NCI-H510A (cell line): ENCODE measurements at places on chromosomes 7 and 10.

DNA sequence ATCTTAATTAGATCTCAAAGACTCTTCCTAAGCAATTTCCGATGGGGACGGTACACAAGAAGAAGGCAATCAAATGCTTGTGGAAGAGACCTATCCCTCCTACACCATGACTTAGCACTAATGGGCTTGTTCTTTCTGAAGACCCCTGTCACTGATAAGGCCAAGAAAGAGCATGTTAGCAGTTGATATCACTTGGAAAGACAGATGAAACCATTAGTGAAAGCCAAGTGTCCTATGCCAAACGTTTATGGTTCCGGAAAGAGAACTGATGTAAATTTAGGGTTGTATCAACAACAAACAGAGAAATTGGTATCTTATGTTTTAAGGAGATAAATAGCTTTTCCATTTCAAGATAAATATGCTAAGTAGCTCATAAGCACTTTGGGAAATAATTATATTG, 6.5 kb downstream of the UROS start:
- DNase-seq, result no peak

DNA sequence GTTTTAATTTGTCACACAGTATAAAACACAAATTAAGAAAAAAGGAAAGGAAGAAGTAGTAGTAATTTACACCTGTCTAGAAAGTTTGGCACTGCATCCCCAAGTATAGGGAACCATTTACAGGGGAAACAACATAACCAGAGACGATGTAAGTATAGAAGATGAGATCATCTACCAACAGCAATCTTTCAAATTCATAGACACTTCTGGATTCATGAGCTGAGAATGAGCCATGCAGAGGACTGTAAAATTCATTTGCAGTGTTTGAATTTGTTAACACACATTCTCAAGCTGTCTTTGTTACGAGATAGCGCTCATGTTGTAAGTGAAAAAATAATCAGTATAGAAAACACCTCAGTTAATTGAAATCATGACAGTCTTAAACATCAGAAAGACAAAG, 337.0 kb upstream of the MEOX2 start:
- no peak for DNase-seq

- DNase-seq, result no peak
These were observed 26.2 kb upstream of the FOXK1 start for GRCh38 chr7:4655896-4656295.

- no peak for DNase-seq
These were observed 76.0 kb downstream of the DENND2A start for GRCh38 chr7:140564643-140565042.

GRCh38 chr10:95896071-95896850, 11.5 kb upstream of the CC2D2B start:
- DNase-seq, result no peak

DNA sequence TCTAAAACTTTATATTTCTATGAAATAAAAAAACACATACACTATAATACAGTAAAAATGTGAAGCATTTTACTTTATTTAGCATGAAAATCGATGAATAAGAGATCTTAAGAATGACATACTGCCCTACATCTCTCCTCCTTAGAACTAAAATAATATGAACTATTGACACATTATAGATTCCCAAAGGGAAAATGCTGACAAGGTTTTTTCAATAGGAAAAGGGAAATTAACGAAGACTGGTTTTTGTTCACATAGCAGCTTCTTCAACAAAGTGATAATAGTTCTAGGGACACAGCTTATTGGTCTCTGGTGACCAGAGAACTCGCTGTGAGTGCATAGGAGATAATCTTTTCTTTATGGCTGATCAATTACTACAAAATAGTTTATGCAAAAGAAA, 57.9 kb upstream of the FEZF1 start:
- no peak for DNase-seq

DNA sequence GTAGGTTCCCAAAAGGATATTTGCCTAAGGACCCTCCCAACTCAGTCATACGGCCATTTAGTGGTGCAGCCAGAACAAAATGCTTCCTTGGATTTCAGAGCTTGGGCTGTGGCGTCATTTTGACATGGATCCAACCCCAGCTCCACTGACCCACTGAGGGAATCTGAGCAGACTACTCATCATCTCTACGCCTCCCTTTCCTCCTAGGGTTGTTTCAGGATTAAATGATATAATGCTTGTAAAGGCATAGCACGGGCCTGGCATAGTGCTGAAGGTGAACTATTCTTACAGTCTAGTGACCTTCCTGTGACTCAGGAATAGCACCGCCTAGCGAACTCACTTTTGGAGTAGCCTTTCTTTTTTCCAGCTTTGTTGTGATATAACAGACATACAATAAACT, 70.3 kb upstream of the LOXL4 start:
- DNase-seq, result no peak

DNA sequence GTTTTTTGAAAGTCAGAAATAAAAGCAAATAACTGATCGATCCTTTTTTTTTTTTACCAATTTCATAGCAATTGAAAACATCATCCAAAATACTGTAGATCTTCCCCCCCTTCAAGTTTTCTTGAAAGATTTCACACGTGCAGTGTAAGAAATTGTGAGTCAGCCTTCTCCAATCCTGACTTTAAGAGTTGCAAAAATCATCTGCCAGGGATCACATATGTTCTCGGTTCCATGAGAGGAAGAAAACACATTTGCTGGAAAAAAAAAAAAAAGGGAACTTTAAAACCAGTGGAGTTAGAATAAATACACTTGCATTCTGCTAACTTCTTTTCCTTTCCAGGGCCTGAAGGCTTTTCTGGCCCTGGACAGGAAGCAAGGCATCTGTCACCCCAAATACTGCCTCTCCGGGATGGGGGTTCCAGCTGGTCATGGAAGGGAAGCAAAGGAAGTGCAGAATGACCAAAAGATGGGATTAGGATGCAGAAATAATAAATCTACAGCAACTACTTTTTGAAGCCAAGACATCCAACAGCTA, 198.4 kb upstream of the KIAA1217 start:
- DNase-seq, result no peak

DNA sequence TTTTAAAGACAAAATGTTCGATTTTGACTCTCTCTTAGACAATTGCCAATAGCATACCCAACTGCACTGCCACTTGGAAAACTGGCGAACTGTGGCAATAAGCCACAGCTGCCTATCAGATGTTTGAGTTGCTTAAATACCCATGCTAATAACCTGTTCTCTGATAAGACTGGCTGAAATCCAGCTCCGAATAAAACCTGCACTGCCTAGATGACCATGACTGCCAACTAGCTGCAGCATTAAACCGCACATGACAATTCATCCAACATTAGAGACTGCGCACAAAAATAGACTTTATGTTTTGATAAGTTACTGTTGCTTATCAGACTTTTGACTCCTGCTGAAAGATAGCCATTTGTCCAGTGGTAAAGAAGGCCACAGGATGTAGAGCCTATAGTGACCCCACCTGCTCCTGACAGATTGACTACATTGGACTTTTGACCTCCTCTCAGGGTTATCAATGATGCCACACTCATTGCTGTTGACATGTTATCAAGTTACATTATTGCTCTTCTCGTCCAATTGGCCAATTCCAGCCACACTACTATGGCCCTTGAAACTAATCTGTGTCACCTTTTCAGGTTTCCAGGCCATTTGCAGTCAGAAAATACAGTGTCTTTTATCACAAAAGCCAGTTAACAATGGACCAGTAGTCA, 299.0 kb downstream of the HGF start:
- no peak for DNase-seq

GRCh38 chr10:128873411-128874054, 593.5 kb upstream of the MGMT start:
- DNase-seq, result no peak

- DNase-seq, result no peak
These were observed 260.5 kb upstream of the MKLN1 start for GRCh38 chr7:131067220-131067619.

DNA sequence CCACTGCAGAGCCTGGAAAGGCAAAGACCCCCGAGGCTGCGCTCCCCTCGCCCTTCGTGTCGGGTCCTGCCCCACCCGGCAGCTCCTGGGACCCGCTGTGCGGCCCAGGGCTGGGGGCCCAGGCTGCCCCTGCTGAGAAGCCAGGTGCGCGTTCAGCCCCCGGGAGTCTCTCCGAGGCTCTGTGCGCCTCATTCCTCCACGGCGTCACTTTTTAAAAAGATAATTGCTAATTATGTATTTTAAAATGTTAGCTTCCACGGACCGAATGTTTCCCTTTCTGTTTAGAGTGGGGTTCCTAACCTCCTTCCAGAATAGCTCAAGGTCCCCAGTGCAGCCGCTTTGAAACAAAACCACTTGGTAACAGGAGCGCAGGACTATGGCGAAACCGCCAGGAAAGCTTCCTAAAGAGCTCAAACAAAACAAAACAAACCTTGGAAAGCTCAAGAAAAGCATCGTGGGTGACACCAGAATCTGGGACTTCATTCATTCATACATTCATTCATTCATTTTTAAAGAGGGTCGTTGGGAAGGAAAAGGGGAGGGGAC, 45.6 kb downstream of the PDIA4 start:
- DNase-seq, result no peak

- no peak for DNase-seq
These were observed 169.1 kb downstream of the EGFR start for GRCh38 chr7:55187701-55188491.

GRCh38 chr7:149815661-149816266, 22.4 kb upstream of the ZNF862 start:
- no peak for DNase-seq
